ENCODE measurements at places on chromosomes 2 and 18.
A peak's percentile ranks its signal among the peaks of the same experiment; 100 is the strongest.

- no peak for DNase-seq
These were observed 142.7 kb downstream of the ACKR3 start for GRCh38 chr2:236712304-236712703.

DNA sequence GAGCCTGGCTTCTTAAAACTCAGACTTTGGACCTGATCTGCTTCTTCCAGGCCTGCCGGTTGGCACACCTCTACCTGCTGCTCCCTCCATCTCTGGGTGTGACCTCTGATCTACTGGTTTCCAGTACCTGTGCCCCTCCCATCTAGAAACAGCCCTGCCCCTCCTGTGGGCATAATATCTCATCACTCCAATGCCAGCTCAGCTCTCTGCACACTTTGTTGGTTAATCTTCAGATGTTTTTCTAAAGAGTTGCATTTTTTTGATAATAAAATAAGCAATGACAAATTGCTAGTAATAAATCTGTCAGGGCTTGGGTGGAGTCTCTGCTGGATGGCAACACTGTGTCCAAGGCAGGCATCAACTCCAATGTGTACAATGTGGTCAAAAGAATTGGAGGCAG, 89.6 kb upstream of the PPP1CB start:
- DNase-seq = no peak

- DNase-seq = no peak
These were observed 1.9 kb downstream of the SP5 start for GRCh38 chr2:170716851-170717598.

- no peak for DNase-seq
These were observed 142.6 kb downstream of the MGAT5 start for GRCh38 chr2:134396493-134396892.

DNA sequence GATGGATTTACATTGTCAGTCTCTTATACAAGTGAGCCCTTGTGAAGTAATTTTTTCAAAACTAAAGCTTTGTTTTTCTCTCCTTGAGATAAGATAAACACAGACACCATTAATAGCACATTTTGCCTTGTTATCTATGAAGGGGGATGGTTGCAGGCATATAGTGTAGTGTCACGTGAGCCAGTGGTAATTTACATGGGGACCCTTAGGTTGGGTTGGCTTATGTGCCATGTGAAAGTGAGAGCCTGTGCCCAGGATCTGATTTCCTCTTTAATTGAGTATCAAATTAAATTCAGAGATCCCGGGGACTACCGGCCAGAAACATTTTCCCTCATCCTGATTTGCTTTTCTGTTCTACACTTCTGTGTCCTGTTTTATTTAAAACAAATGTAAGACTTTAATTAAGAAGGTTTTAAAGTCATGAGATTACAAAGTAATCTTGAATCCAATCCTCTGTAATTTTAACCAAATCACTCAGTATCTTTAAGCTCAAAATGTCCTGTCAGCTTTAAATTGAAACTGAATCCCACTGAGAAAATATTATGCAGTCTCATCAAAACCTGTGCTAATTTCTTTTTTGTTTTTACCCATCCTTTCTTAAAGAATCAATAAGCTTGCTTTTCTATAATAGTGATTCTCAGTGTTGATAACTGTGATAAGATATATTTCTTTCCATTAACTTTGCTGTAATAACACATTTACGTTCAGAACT, 63.8 kb downstream of the PTPRM start:
- no peak for DNase-seq

DNA sequence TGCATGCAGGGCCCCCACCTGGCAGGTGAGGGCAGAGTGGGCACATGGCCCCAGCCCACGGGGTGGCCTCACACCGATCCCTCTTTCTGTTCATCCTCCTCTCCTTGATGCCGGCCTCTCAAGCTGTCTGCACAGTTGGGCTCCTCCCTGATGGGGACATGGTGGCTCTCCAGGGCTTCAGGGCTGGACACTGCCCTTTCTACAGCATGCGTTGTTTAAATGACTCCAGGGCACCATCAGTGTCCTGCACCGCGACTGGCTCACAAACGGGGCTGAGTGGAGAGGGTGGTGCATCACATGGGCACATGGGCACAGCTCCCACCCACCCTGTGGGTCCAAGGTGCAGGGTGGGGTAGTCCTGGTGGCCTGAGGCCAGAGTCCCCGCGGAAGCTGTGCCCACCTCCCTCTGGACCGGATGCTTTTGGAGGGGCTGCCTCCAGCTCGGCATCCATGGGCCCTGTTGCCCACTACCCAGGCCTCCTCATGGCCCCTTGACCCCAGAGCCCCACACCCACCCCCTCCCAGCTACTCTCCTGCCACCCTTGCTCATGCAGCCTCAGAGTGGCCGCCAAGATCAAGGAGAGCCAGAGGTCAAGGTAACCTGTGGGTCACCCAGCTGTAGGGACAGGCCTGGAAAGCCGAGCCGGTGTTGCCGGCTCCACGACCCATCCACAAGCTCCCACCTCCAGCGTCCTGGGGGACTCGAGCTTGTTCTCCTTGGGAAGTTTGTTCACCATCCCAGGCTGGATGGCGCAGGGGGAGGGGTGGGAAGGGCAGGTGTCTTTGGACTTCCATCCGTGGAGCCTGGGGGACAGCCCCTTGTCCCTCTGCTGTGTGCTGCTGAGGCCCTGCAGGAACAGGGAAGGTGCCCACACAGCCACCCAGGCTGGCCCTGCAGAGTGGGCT, 12.3 kb upstream of the SNED1 start:
- no peak for DNase-seq

DNA sequence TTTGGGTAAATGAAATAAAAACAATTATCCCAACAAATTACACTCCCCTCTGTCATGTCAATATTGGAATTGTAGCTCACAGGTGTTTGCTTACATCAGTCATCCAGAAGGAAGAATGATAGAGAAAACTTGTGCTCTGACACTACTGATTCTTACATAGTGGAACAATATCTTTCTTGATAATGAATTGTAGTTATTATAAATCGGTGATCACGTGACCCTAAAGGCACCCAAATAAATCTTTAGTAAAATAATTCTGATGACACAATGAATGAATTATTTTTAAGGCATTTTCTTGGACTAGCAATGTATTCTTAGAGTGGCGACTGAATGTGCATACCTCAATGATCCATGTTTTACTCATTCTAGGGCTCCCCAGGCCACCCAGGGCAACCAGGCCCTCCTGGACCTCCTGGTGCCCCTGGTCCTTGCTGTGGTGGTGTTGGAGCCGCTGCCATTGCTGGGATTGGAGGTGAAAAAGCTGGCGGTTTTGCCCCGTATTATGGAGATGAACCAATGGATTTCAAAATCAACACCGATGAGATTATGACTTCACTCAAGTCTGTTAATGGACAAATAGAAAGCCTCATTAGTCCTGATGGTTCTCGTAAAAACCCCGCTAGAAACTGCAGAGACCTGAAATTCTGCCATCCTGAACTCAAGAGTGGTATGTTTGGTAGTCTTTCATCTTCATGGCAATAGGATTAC, 34.5 kb downstream of the COL3A1 start:
- DNase-seq = no peak

GRCh38 chr2:64941143-64941542, 48.1 kb upstream of the SLC1A4 start:
- no peak for DNase-seq

- DNase-seq = no peak
These were observed 211.3 kb downstream of the LOXHD1 start for GRCh38 chr18:46445522-46446313.

- DNase-seq = no peak
These were observed 261.1 kb downstream of the ANAPC1 start for GRCh38 chr2:111622859-111623258.

- peak; percentile 3 for DNase-seq
These were observed 78.2 kb downstream of the UBE2E3 start for GRCh38 chr2:181058378-181059269.

GRCh38 chr2:177123048-177123447, 89.5 kb upstream of the HNRNPA3 start:
- DNase-seq = no peak

GRCh38 chr2:100237163-100237562, 85.1 kb downstream of the LONRF2 start:
- no peak for DNase-seq

DNA sequence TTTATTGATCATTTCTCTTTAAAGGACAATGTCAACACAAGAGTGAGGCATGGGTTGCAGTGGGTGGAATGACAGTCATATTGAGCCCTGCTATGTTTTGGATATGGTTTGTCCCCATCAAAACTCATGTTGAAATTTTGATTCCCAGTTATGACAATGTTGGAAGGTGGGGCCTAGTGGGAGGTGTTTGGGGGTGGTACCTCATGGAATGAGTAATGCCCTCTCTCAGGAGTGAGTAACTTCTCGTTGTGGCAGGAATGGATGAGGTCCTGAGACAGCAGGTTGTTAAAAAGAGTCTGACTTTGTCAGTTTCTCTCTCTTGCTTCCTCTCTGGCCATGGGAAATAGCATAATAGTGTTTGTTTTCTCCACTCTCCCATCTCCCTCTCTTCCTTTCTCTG, 345.3 kb downstream of the DCC start:
- no peak for DNase-seq

- DNase-seq = no peak
These were observed 5.8 kb downstream of the GPR55 start for GRCh38 chr2:230919240-230919639.

GRCh38 chr2:176832086-176832485, 380.5 kb upstream of the HNRNPA3 start:
- DNase-seq = no peak

DNA sequence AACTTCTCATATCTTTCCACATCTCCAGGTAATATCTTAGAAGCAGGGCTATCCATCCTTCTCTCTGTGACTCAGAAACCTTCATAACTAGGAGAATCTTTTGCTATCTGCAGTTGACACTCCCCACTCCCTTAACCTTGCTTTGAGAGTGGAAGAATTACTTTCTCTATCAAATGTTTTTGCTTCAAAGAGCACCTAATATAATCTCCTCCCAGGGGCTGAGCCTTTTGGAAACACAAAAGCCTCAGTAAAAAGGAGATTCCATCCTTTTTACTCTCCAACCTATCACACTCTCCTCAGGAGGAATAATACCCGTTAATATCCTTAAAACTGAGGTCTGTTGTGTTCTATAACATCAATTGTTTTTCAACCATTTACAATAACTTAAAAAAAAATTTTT, 94.9 kb upstream of the DNAJC10 start:
- no peak for DNase-seq

GRCh38 chr2:134181219-134181618, 72.7 kb upstream of the MGAT5 start:
- no peak for DNase-seq

GRCh38 chr18:74951165-74951760, 257.7 kb downstream of the PTGR3 start:
- DNase-seq = no peak

GRCh38 chr18:48335829-48336228, 73.4 kb downstream of the ZBTB7C start:
- DNase-seq = no peak

DNA sequence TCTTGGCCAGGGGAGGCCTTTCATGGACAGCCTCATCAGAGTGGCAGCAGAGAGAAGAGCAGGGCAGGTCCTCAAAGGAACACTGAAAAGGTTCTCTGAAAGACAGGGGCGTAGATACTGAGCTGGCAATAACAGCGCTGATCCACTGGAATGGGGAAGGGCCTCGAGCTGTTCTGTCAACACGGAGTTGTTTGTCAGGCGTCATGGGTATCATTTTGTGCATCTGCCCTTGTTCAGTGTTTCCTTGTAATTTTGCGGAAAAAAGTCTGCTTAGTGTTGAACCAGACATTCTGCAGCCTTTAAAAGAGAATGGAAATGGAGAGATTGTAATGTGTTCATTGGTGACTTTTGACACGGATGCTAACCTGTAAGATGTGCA, 21.5 kb downstream of the AGAP1 start:
- no peak for DNase-seq

DNA sequence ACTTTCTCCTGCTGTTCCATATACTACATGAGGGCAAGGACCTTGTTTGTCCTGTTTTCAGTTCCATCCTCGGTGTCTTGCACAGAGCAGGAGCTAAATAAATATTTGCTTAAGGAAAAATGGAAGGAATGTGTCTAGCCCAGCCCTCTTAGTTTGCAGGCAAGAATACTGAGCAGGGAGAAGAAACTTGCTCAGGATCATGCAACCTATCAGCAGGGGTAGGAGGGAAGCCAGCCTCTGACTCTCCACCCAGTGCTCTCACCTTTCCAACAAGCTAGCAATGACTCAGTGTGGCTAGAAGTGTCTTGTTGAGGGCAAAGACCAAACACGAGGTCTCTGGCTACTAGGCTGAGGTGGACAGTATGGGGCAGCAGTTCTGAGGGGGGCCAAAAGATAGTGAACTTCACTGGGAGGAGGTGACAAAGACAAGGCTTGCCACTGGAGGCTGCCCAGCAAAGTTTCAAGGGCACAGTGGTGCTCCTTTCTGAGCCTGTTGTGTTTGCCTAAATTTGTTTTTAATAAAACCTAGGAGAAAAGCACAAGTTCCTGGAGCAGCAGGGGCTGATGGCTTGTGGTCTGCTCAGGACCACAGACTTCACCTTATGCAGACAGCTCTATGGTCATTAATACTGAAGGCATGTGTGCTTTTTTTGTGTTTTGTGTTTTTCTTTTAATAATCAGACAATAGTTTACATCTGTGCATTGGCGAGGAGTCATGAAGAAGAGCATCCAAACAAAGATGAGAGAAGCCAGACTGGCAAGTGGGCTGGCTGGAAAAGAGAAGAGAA, 49.1 kb upstream of the CTAGE1 start:
- DNase-seq = no peak

DNA sequence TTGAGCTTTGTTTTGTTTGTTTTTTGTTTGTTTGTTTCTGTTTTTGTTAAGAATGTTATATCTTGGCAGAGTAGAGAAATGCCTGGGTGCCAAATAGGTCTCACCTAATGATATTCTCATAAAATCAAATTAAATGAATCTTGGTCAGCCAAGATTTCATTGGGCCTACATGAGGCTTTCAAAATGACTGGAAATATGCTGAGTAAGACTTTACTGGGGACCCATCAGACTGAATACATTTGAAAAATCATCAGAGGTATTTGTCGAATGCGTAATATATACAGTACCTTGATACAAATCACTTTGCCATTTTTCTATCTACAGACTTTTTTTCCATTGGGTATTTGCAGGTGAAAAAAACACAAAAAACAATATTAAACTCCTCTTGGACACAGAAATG, 480.8 kb downstream of the CDH2 start:
- DNase-seq = no peak

Data from stimulated activated CD4-positive, alpha-beta T cell treated with anti-CD3 and anti-CD28 coated beads, Interleukin-15, amount 100 ng/mL, for 48 hours (primary cell).